ENCODE measurements at places on chromosomes 7 and 10.
A peak's percentile ranks its signal among the peaks of the same experiment; 100 is the strongest.

DNA sequence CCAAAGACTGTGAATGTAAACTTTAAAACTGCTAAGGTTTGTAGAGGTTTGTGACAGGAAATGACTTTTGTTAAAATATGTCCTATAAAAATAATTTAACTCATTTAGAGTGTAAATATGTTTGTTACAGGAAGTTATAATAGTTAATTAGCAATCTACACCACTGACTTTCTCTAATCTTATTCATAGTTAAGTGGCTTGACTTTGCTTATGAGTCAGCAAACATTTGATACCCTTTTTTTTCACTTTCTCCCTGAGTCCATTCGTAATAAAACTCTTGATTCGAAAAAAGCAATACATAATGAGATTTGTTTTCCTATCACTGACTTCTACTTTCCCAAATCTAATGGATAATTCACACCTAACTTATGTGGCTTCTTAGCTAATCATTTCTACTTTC, 317.7 kb upstream of the SEMA3C start:
- DNase-seq, result no peak

- peak; percentile 64 for DNase-seq
Measured at GRCh38 chr10:70106958-70107791, 25.4 kb downstream of the AIFM2 start.

DNA sequence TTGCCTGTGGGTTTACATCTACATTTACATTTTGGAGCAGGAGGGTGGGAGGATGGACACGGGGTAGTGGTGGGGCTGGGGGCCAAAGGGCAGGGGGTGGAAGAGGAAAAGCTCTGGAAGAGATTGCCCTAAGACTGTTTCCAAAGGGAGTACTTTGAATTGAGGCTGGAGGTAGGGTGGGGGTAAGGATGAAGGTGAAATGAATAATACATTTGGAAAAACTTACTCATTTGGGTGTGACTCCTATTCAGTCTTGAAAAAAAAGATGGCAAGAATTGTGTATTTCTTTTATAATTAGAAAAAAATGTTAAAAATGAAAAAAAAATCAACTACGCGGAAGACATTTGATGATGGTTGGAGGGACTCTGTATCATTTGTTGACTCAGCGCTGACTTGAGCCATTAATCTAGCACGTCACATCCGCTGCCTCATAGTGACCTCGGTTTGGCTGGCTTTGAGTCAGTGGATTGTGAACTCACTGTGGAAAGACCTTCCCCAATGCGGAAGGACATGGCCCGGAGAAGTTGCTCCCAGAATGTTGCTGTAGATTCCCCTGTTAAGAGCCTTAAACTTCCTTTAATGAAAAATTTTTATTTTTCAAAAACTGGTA, 2.8 kb downstream of the FAM180A start:
- no peak for DNase-seq

- peak; percentile 68 for DNase-seq
Measured at GRCh38 chr10:29482591-29483431, 152.0 kb downstream of the SVIL start.

- no peak for DNase-seq
Measured at GRCh38 chr7:28778786-28779185, 179.3 kb downstream of the TRIL start.

- no peak for DNase-seq
Measured at GRCh38 chr7:88267421-88267820, 39.3 kb downstream of the STEAP4 start.

- no peak for DNase-seq
Measured at GRCh38 chr7:8017423-8017822, 48.8 kb downstream of the GLCCI1 start.

DNA sequence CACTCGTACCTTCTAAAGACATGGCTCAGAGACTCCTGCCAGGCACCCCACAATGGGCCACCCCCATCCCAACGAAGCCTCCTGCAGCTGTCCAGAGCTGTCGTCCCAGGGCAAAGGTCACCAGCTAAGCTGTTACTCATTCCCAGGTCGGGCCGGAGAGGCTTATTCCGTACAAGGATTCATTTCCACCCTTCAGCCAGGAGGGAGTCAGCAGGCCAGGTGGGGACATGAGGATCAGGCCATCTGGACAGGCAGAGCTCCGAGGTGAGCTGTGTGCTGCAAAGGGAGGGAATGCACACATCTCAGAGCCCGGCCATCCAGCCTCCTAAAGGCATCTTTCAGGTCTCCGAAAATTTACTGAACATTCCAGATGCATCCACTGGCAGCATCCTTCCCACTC, 63.9 kb upstream of the NANOS1 start:
- DNase-seq, result no peak

All from NB4 (cell line).